Forelimb muscle (tissue), 1 donor: ENCODE measurements at places on chromosomes 2 and 18.
A peak's percentile ranks its signal among the peaks of the same experiment; 100 is the strongest.

- no peak for DNase-seq
Measured at GRCh38 chr2:107809835-107810234, 16.9 kb upstream of the RGPD4 start.

GRCh38 chr18:4551001-4551360, 95.9 kb upstream of the DLGAP1 start:
- peak; percentile 47 for DNase-seq

DNA sequence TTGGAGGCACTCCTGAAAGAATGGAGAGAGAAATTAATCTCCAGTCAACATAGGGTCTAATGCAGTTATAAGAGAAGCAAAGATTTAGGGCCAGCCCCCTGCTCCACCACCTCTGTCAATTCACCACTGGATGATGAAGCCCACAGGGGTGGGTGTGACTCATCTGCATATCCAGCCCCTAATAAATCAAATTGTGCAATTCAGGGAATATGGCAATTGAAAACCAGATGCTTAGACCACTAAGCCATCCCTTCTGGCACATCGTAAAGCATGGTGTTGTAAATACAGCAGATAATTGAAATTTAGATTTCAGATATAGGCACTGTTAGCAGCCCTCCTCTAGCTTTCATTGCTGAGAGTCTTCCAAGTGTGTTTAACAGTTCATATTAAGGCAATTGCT, 541.4 kb downstream of the PARD3B start:
- no peak for DNase-seq

DNA sequence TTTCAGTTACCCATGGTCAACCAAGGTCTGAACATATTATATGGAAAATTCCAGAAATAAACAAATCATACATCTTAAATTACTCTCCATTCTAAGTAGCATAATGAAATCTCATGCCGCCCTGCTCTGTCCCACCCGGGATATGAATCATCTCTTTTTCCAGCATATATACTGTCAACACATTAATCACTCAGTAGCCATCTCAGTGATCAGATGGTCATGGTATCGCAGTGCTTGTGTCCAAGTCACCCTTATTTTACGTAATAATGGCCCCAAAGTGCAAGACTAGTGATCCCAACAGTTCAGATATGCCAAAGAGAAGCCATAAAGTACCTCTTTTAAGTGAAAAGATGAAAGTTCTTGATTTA, 43.8 kb downstream of the OSBPL6 start:
- DNase-seq = no peak

- no peak for DNase-seq
Measured at GRCh38 chr2:11131166-11131920, 23.9 kb upstream of the SLC66A3 start.

GRCh38 chr2:48016225-48017019, 110.1 kb upstream of the FBXO11 start:
- no peak for DNase-seq

DNA sequence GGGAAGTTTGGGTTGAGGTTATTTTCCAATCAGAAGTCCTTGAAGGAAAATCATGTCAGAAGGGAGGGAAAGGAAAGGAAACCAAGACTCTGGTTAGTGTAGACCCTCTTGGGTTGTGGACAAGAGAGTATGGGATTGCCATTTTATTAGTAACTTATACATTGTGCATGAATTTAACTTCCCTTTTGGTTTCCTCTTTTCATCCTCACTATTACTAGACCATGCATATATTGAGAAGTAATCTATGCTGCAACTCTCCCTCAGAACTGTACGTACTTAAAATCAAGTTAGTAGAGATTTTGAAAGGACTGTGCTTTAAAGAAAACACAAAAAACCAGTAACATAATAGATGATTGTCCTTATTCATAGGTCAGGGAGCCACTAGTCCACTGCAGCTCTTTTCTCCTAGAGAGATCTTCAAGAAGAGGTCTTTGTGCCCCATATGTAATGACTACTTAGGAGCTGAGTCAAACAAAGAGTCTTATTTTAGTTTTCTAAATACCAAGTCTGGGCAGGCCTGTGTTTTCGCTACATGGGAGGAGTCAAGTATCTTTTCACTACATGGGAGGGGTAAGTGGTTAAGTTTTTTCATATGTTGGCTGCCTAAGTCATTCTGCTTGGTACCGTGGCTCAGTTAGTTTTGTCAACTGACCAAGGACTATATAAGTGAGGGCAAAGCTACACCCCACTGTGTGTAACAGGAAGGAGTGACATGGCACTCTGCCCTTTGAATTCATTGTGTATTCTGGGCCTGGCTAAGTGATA, 25.2 kb upstream of the FAM117B start:
- DNase-seq = no peak

GRCh38 chr2:39870871-39871270, 91.8 kb upstream of the THUMPD2 start:
- DNase-seq = no peak

DNA sequence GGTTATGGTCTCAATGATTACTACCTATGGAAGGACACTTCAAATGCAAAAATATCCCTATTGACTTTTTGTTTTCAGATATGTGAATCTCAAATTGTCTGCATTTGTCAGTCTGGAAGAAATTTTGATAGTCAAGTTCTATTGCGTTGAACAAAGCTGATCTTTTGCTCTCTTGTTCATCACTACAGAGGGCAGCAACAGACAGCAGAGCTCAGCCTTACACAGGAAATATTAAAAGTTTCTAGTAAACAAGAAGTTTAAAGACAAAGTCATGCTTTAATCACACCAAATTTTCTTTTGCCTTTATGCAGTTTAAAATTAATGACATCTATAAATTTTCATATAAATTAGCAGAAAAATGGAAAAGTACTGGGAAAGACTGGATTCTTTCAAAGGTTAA, 617.5 kb downstream of the NR4A2 start:
- DNase-seq = no peak

- DNase-seq = no peak
Measured at GRCh38 chr2:71727562-71727961, 274.2 kb downstream of the DYSF start.

DNA sequence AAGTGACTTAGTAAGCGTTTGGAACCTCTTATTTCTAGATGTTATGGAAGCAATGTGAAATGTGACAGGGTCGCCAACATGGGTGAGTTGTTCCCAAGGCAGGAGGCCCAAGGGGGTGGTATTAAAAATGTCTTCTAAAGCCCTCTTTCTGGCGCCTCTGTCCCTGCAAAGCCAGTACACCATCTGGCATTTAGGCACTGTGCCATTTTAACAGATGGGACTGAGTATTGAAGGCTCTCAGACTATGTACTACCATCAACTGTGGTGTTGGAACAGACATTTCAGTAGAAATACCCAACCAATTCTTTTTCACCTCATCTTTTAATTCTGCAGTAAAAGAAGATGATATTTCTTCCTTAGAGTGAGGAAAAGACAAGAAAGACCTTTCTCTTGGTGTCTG, 384.5 kb upstream of the MMADHC start:
- DNase-seq = no peak

- no peak for DNase-seq
Measured at GRCh38 chr2:109458512-109458911, 155.3 kb downstream of the SEPTIN10 start.

DNA sequence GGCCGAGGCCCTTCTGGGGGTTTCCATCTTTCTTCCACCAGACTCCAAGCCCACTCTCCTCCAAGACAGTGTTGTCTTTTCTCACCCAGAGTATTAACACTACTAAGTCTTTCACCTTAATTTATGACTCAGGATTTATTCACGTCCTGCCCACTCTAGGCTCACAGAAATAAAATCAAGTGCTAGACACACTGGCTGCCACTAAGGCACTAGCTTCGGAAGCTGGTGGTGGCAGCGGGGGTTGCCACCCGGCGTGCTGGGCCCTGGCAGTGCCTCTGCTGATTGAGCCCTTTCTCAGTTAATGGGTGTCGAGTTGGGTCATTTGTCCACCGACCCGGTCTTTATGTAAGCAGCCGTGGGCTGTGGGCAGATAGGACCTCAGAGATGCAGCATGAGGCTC, 93.6 kb upstream of the FZD5 start:
- DNase-seq = no peak

DNA sequence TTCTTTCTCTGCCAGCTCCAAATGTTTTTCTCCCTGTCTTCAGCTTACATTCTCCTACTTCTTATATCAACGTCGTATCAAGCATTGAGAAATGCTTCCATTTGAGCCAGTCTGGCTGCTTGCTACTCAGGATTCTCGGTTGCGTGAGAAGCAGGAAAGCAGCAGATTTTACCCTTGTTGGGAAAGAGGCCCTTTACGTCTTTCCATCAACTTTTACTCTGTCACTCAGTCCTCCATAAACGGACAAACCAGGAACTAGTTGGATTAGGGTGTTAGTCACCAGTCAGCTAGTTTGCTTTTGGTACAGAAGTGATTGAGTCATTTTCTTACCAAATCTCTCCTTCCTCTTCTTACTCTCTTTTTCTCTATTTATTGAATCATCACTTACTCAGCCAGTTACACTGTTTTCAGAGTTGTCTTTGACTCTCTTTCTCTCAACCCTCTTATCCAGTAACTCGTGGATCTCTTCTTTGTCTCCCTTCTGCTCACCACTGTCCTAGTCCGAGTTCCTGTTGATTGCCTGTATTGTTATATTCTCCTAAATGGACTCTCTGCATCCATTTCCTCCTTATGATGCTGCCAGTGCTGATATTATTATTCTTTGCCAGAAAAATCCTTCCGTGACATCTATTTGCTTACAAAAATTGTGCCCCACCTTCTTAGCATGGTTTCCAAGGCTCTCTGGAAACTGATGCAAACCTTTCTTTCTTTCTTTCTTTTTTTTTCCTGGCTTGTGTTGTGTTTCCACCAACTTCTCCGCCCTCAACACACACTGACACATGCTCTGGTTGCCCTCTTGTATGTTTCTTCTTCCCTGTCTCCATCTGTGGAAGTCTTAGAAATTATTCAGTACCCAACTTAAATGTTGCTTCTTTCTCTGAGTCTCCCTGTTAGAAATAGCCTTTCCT, 61.5 kb downstream of the VRK2 start:
- DNase-seq = no peak

- no peak for DNase-seq
Measured at GRCh38 chr2:56348392-56349210, 164.8 kb downstream of the CCDC85A start.

GRCh38 chr2:213015387-213016165, 135.8 kb downstream of the IKZF2 start:
- DNase-seq = no peak

GRCh38 chr2:40534528-40534927, 82.6 kb upstream of the SLC8A1 start:
- no peak for DNase-seq

GRCh38 chr18:49441338-49441938, 19.0 kb downstream of the DYM start:
- DNase-seq = no peak

DNA sequence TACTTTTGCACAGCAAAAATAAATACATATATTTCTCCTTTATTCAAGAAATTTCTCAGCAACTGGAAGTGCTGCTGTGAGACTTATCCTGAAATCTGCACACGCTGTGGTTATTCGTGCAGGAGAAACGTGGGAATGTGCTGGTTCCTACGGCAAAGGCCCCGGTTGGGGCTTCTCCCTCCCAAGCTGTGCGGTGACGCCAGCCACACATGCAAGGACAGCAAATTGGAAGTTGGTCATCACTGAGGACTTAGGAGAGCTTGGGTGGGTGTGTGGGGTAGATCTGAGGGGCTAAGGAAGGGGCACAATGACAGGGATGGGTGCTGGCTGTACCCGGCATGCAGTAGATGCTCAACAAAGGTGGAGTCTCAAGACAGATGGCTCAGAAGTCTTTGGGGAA, 16.5 kb upstream of the MTCL1 start:
- DNase-seq = no peak

GRCh38 chr2:56286936-56287335, 103.1 kb downstream of the CCDC85A start:
- DNase-seq = no peak

DNA sequence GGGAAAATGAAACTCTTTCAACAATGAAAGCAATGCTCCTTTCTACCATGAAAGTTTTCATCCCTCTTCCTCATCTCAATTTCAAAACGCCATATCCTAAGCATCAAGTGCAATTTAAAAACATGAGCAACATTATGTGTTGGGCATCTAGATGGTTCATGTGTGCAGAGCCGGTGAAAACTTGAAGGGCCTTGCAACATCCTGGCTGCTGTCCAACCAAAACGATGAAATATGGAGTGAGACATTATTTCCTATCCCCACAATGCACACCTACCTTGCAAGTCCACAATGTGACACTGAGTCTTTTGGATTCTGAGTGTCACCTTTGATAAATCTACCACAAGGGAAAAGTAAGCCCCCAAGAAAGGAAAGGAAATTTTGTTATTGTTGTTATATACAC, 110.0 kb downstream of the NCKAP5 start:
- DNase-seq = no peak

- no peak for DNase-seq
Measured at GRCh38 chr2:98867539-98868309, 68.3 kb downstream of the CRACDL start.

DNA sequence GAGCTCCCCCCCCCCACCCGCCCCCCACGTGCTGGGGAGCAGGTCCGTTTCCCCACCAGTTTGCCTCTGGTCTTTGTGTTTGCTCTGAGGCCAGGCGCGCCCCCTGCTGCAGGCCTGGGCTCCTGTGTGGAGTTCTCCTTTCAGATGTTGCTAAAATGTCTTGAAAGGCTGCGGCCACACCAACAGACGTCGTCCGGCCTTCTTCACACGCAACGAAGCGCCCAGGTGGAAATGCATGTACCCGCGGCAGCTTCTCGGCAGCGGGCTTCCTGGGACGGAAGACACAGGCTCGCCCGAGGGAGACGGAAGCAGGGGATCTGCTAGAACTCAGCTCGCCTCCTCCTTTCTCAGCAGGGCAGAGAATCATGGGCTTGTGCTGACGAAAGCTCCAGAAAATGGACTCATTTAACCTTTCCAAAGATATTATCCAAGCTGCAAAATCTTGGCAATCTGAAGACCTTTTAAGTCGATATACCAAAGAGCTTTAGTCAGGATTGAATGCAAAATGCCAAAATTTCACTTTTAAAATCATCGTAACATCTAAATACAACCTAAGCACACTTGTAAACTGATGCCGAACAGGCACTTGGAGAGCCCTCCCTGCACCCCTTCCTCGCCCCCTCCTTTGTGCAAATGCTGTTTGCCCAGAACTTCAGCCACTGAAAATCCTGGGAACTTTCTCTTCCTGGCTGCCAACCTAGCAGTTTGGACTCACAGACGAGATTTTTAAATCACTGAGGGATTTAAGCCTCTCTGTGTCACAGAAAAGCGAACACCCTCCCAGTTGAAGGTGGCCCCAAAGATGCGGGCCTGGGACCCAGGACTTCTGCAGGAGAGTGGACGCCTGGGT, 125.5 kb upstream of the ZNF516 start:
- no peak for DNase-seq

DNA sequence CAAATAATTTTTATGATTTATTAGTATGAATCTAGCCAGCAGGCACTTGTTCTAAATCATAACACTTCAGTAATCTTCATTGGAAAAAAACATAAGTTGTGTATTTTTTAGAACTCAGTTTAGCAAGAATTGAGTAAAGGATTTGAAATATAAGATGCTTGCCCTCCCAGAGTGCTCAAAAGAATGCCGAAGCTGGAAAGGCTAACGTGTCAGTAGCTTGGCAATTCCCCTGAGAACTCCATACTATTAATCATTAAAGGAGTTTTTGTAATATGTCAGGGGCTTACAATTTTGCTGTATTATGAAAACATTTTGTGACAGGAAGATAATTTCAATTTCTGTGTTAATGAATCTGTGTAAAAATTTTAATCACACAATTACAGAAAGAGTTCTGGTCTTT, 122.7 kb downstream of the GULP1 start:
- no peak for DNase-seq

GRCh38 chr2:111898703-111899514, 502 bp downstream of the MERTK start:
- no peak for DNase-seq
